ENCODE measurements at places on chromosomes 6 and 20. TPM values are rescaled to one million over a fixed set of nuclear protein-coding genes. Genes with fewer than 3 reads are reported as not detected.

DOK5 gene
- 2.3 TPM for total RNA-seq

ARG1 gene
- total RNA-seq = 1.1 TPM

LPA gene
- 0.22 TPM for total RNA-seq

C20orf202 gene
- 0.23 TPM for total RNA-seq

SLC22A3 gene
- total RNA-seq = 7.3 TPM

DZANK1 gene
- 2.4 TPM for total RNA-seq

PLCB1 gene
- total RNA-seq = 50.7 TPM

TSPYL1 gene
- total RNA-seq = 105 TPM

CALHM6 gene
- 4.2 TPM for total RNA-seq

APOBEC2 gene
- not detected for total RNA-seq

LY6G6D gene
- total RNA-seq = 6.1 TPM

C2 gene
- total RNA-seq = 5.5 TPM

DCDC2 gene
- 2.6 TPM for total RNA-seq

TNFRSF6B gene
- total RNA-seq = not detected

RSPO3 gene
- total RNA-seq = 1.5 TPM

All from mucosa of descending colon (tissue), 3 donors.